ENCODE measurements at places on chromosomes 3 and 15.
A peak's percentile ranks its signal among the peaks of the same experiment; 100 is the strongest.

- DNase-seq, result no peak
Measured at GRCh38 chr15:45918839-45919238, 284.0 kb downstream of the SQOR start.

GRCh38 chr3:69674752-69675151, 64.5 kb upstream of the MITF start:
- no peak for DNase-seq

- DNase-seq, result no peak
Measured at GRCh38 chr3:100873611-100874010, 119.6 kb downstream of the ABI3BP start.

DNA sequence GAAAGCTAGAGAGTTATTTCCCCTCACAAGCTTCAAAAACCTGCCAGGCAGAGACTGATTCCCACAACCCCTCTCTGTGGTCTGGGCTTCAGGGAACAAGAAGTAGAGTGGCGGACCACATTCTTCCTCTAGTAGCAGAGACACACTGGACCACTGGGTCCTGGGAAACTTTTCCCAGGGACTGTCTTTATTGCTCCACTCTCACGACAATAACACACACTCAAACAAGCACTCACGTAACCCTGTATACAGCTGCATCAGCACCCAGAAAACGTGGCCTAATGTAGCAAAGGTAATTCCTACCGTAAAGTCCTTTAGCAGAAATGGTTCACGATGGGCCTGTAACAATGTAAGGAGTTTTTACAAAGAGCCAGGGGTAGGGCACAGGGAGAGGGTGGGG, 27.6 kb downstream of the CPOX start:
- DNase-seq, result peak; percentile 6

- no peak for DNase-seq
Measured at GRCh38 chr3:153146191-153147053, 15.6 kb upstream of the RAP2B start.

DNA sequence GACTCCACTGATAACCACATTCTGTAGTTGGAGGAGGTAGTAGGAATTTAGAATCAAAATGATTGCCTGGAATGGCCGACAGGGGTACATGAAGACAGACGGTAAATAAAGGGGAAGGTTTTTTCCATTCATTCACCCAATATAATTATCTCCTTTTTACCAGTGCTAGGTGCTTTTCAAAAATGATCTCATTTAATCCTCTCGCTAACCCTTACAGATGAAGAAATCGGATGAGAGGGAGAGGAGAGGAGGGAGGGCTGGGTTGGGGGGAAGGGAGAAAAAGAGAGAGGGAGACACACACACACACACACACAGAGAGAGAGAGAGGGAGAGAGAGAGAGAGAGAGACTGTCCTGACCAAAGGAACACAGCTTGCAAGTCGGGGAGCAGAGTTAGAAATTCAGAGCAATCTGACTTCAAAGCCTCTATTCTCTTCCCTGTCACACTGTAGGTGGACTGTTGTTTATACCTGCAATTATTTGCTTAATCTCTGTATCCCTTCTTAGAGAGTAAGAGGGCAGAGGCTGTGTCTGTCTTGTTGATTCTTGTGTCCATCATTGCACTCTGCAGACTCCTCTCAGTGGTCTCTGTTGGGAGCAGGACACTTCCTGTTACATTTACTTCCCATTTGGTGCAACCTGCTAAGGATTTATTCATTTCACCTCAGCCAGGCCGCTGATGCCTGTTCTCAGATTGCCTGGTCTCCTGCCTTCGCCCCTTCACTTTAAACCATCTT, 18.7 kb upstream of the PAQR9 start:
- no peak for DNase-seq

- DNase-seq, result peak; percentile 17
Measured at GRCh38 chr3:45994419-45995235, 997 bp downstream of the FYCO1 start.

DNA sequence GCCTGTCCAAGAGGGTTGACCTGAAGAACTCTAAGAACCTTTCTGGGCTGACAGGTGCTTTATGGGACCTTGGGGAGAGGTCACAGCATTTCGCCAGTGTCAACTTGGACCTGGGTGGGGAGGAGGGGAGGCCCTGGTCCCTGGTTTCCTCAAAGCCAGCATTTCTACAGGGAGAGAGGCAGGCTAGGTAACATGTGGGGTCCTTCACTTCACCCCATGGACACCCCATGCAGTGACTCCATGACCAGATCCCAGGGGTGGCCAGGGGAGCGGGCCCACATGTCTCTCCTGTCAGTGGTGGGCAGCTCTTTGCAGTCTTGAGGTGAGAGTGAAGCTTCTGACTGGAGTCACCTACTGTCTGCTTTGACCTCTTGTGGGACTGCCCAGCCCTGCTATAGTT, 35.8 kb downstream of the GOLGA6L10 start:
- DNase-seq, result no peak

DNA sequence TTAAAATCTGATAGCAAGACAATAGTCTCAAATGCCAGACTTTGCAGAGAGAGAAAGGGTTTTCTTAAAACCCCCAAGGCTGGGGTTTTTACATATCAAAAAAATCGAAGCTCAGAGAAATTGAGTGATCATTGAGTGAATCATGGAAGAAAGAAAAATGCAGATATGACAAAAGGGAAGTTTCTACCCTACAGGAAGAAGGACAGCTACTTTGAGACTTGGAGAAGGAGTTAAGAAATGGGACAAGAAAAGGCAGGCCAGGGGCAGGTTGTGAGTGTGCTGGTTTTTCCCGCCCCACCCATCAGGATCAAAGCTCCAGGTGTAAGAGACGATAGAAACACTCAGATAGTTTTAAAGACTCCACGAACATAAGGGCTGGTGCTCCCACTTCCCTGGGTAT, 18.6 kb downstream of the TMEM158 start:
- no peak for DNase-seq

GRCh38 chr15:73950831-73951561, 24.7 kb downstream of the LOXL1 start:
- DNase-seq, result peak; percentile 96

DNA sequence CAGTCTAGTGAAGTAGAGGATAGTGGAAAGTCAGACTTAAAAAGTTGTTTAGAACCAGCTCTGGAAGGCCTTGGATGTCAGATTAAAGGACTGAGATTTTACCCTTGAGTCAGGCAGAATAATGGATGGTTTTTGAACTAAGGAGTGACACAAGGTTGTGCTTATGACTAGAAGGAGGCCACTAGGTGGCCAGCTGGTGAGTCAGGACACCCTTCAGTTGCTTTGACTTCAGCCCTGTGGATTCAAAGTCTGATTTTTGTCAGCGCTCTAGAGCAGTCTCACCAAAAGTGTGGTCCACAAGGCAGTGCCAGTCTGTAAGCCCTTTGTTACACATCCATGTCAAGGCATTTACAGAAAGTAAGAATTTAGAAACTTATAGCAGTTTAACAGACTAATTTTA, 3.8 kb upstream of the GABPB1 start:
- DNase-seq, result peak; percentile 44

- DNase-seq, result no peak
Measured at GRCh38 chr3:114234745-114235144, 2.6 kb downstream of the ZNF80 start.

- DNase-seq, result no peak
Measured at GRCh38 chr15:101639667-101640066, 12.5 kb downstream of the TM2D3 start.

GRCh38 chr3:34178415-34178814, 380.0 kb downstream of the PDCD6IP start:
- no peak for DNase-seq

DNA sequence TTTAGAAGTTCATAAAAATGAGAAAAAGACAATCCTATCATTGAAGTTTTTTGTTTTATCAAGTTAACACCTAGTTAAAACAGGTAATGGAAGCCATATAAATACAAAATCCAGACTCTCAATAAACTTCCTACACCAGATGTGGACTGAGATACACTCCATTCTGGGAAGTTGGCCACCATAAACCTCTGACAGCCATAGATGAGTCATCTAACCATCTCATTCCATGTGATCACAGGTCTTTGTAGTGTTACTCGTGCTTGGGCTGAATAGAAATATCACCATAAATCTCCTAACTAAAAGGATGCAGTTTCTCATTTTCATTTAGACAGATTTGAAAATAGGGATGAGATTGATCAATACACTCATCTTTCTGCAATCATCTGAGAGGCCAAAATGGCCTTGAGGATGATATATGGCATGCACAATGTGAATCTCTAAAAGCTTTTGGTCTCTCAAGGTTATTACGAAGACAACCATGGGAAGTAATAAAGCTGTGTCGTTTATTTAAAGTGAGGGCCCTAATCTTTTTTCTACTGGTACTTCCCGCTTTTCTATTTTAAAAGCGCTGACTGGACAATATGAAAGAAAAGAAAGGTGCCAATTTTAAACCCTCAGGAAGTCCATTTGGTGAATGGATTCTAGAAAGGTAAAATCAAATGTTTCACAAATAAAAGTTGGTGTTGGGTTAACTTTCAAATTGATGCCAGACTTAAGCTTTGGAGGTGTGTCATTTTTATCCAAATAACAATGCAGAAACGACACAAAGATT, 155.5 kb downstream of the POLR2M start:
- no peak for DNase-seq

- no peak for DNase-seq
Measured at GRCh38 chr3:112123548-112123947, 9.5 kb downstream of the GCSAM start.

GRCh38 chr15:63403254-63403945, 21.8 kb upstream of the CA12 start:
- peak; percentile 40 for DNase-seq

- DNase-seq, result no peak
Measured at GRCh38 chr15:33830351-33830750, 137.9 kb upstream of the CHRM5 start.

DNA sequence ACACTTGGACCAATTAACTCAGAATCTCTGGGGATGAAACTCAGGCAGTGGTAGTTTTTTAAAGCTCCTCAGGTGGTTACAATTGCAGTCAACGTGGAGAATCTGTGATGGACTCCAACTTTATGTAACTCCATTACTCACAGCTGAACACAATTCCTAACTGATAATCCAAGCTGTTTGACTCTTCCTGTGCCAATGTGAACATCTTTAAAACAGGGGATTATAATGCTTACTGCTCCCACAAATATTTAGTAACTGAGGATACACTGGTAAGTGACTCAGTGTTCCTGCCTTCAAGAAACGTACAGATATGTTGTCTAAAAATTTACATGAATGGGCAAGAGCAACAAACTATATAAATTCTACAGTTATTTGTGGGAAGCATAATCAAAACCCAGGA, 85.6 kb downstream of the OSBPL10 start:
- no peak for DNase-seq

DNA sequence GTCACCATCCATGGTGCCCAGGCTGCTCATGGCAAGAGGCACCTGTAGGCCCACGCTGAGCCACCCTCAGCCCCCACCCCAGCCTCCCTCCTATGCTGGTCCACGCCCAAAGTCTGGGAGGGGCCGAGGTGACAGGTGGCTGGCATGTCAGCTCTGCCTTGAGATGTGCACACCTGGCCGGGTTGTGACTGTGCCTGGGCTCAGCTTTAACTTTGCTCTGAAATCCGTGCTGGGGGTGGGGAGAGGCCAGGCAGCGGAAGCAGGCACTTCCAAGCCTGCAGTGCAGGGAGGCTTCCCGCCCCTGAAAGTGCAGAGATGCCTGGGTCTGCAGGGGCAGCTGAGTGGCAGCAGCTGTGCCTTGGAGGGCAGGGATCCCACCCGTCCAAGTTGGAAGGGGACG, 1124.8 kb downstream of the SI start:
- DNase-seq, result no peak

DNA sequence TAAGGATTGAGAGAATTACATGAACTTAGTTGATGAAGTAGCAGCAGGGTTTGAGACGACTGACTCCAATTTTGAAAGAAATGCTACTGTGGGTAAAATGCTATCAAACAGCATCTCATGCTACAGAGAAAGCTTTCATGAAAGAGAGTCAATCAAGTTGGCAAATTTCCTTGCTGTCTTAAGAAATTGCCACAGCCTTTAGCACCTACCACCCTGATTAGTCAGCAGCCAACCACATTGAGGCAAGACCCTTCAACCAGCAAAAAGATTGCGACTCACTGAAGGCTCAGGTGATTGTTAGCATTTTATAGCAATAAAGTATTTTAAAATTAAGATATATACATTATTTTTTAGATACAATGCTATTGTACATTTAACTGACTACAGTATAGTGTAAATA, 80.9 kb downstream of the RAP2B start:
- DNase-seq, result no peak

GRCh38 chr3:81764002-81764401, 2.6 kb upstream of the GBE1 start:
- DNase-seq, result no peak
